ENCODE measurements at places on chromosomes 12 and 14. TPM values are rescaled to one million over a fixed set of nuclear protein-coding genes. Genes with fewer than 3 reads are reported as not detected.

The RAB3IP gene
- total RNA-seq, result 47.2 TPM

The C1QL4 gene
- 1.2 TPM for total RNA-seq

DNA sequence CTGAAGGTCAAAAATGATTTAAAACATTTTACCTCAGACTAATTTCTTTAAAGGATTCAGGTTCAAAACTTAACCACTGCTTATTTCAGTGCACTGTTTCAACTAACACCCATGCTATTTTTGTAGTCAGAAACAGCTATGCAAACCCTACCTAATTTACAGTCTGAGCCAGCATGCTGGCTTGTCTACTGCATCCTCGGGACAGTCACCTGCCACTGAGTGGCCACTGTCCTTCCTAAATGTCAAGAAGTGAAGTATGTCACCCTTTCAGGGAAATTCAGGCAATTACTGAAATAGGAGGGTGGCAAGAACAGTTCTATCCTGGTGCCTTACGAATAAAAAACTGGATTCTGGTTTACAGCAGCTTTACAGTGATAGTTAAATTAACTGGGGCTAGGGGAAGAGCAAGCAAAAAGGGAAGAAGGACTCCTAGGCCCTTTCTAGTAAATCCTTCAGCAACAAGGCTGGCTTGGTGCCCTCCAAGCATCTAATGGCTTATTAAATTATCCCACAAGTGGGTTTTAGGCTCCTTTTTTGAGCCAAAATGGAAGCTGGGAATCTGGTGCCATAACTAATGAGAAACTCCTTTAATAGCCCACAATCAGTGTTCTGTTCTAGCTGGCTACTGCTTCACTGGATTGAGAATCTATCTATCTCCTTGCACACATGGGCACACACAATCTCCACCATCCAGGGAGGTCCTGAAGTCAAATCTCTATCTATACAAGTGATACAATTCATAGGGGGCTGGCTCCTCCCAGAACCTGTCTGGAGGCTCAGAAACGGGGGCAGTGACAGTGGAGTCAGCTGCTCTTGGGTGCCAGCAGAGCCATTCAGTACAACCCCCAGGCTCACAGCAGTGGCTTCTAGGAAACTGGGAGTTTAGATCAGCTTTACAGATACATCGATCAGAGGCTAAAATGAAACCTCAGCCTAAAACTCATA, 43.4 kb downstream of the SH2B3 start:
- H3K36me3 ChIP-seq, result peaks cover 53% of the 10 kb centered on the region
- H3K27ac ChIP-seq, result peak overlapping the region; percentile 57
- no peaks in the 10 kb centered on the region for H3K27me3 ChIP-seq
- H3K4me1 ChIP-seq, result peaks cover 15% of the 10 kb centered on the region
- H3K4me3 ChIP-seq, result no peak overlapping the region
- no peak for DNase-seq

GRCh38 chr14:28321475-28322244, 444.9 kb upstream of the FOXG1 start:
- H3K27ac ChIP-seq, result no peak overlapping the region
- no peak for DNase-seq
- peaks cover 7% of the 10 kb centered on the region for H3K36me3 ChIP-seq
- H3K4me3 ChIP-seq, result no peak overlapping the region
- no peaks in the 10 kb centered on the region for H3K27me3 ChIP-seq

GRCh38 chr12:92977326-92977725, 48.2 kb upstream of the EEA1 start:
- no peaks in the 10 kb centered on the region for H3K4me1 ChIP-seq
- no peak overlapping the region for H3K27ac ChIP-seq
- H3K36me3 ChIP-seq, result peaks cover 27% of the 10 kb centered on the region
- no peak overlapping the region for H3K4me3 ChIP-seq
- no peaks in the 10 kb centered on the region for H3K27me3 ChIP-seq

DNA sequence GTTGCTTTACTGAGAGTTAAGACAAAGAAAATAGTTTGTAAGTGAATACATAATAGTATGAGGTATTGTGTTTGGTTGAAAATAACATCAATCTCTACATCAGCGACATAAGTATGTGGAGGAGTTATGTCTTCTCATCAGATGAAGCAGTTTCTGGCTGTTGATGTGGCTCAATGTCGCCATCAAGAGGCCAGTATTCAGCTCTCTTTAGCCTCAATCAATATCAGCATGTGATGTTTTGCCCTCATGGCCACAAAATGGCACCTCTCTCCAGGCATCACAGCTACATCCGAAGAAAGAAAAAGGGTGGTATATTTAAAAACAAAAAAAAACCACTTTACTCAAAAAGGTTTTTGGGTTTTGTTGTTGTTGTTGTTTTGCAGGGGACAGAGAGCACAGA, 302.3 kb upstream of the TMEM132C start:
- peaks cover 82% of the 10 kb centered on the region for H3K36me3 ChIP-seq
- no peak overlapping the region for H3K27ac ChIP-seq
- DNase-seq, result no peak

GRCh38 chr14:104938436-104938835, 13.8 kb downstream of the PLD4 start:
- H3K4me1 ChIP-seq, result no peaks in the 10 kb centered on the region
- H3K27me3 ChIP-seq, result peaks cover 64% of the 10 kb centered on the region
- H3K27ac ChIP-seq, result no peak overlapping the region
- no peak for DNase-seq
- no peaks in the 10 kb centered on the region for H3K36me3 ChIP-seq

DNA sequence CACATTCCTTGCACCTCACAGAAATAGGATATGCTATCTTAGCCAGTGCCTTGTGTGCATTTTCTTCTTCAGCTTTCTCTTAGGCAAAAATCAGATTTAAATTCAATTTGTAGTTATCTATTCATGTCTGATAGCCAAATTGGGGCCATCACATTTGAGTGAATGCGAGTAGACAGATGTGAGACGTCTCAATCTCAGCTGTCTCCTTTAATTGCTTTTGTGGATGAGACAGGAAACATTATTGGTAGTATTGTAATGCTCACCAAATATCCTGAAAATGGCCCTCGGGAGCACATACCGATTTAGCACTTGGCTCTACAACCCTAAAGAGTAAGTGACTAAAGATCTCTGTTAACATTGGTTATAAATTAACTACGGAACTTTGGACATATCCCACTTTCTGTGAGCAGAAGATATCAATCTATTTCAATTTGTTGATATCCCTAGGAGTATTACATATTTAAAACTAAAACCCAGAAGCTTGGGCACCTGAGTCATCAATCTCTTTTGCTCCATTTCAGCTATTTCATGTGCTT, 1012.5 kb upstream of the TMEM132C start:
- no peak overlapping the region for H3K27ac ChIP-seq
- H3K27me3 ChIP-seq, result peaks cover 13% of the 10 kb centered on the region
- H3K36me3 ChIP-seq, result peaks cover 61% of the 10 kb centered on the region
- H3K4me1 ChIP-seq, result no peaks in the 10 kb centered on the region

GRCh38 chr14:24943024-24943423, 106.9 kb downstream of the STXBP6 start:
- DNase-seq, result peak; percentile 69
- H3K27ac ChIP-seq, result peak overlapping the region; percentile 99
- peaks cover 41% of the 10 kb centered on the region for H3K4me1 ChIP-seq
- H3K27me3 ChIP-seq, result no peaks in the 10 kb centered on the region
- no peaks in the 10 kb centered on the region for H3K36me3 ChIP-seq

The SLC5A8 gene
- total RNA-seq, result 0.07 TPM

DNA sequence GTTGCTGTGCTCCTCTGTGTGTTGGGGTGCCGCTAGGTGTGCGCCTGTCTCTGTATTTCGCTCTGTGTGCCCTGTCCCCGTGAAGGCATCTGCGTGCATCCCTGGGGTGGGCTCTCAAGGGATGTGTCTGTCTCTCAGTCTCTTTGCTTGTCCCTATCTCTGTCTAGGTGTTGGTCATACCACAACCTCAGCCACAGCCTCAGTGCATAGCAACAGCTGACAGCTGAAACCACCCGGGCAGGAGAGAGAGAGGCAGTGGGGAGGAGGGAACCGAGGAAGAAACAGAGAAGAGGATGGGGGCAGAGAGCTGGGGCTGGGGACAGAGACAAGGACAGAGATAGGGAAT, 953 bp upstream of the NXPH4 start:
- H3K27me3 ChIP-seq, result peaks cover 66% of the 10 kb centered on the region
- no peaks in the 10 kb centered on the region for H3K36me3 ChIP-seq
- H3K27ac ChIP-seq, result no peak overlapping the region

- no peaks in the 10 kb centered on the region for H3K4me1 ChIP-seq
- H3K4me3 ChIP-seq, result no peak overlapping the region
- no peak for DNase-seq
These were observed 12.2 kb downstream of the TEDC1 start for GRCh38 chr14:105503296-105503640.

- H3K27ac ChIP-seq, result peak overlapping the region; percentile 46
- DNase-seq, result peak; percentile 15
- H3K36me3 ChIP-seq, result no peaks in the 10 kb centered on the region
- no peaks in the 10 kb centered on the region for H3K27me3 ChIP-seq
- H3K4me1 ChIP-seq, result peaks cover 14% of the 10 kb centered on the region
These were observed 125.3 kb upstream of the PWP1 start for GRCh38 chr12:107560165-107560898.

The SLC39A5 gene
- total RNA-seq, result 0.62 TPM

DNA sequence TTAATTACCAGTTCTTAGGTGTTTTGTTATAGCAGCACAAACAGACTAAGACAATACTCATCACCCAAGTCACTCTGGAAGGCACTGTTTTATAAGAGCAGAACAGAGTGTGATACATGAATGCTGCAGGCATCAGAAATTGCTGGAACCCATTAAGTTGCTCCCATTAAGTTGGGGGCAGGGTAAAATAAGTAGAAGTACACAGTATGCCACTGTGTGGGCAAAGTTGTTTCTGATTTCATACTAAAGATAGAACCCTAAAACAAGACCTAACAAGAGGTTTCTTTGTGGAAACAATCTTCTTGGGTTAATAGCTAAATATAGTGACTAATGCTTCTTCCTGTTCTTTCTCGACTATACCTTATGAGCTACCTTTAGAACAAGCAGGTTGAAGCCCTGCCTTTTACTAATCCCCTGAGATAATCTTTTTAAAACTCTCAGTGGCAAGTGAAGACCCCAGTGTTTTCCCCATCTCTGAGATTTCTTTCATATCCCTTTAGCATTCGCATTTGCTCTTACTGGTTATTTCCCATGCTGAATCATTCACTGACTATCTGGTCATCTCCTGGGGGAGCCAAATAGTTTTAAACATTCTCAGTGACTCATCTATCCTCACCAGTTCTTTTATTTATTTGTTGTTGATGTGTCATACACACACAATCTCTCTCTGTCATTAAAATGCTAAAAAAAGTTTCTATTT, 52.3 kb downstream of the SOCS2 start:
- DNase-seq, result no peak
- no peaks in the 10 kb centered on the region for H3K27me3 ChIP-seq
- no peak overlapping the region for H3K4me3 ChIP-seq
- no peak overlapping the region for H3K27ac ChIP-seq
- no peaks in the 10 kb centered on the region for H3K36me3 ChIP-seq
- H3K4me1 ChIP-seq, result 0 out of 2 replicates have a peak, but pooled peaks cover 2% of the 10 kb centered on the region

GRCh38 chr12:4894019-4894418, 15.7 kb upstream of the KCNA1 start:
- no peak overlapping the region for H3K4me3 ChIP-seq
- no peaks in the 10 kb centered on the region for H3K4me1 ChIP-seq
- H3K36me3 ChIP-seq, result no peaks in the 10 kb centered on the region
- H3K27me3 ChIP-seq, result peaks cover 22% of the 10 kb centered on the region
- DNase-seq, result no peak

DNA sequence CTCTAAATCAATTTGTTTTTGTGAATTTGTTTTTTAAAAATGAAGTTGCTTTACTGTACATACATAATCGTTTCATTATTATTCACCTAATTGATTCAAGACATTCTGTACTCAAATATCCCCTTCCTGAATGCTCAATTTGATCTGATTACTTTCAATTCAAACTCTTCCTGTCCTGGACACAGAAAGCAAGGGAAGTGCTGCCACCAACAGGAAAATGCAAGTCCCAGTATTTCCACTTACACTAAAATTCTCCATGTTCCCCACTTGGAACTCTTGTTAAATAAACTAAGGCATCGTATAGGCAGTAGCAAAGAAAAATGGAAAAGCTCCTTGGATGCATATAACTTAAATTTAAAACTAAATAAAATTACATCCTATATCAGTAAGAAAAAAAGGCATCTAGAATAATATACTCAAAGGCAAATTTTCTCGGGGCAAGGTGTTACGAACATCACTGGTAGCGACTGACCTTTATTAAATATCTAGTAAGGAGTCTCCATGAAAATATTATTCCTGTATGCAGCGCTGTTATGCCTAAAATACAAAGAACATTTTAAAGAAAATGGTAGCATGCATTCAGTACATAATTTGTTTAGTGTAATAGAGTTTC, 72.0 kb upstream of the DBX2 start:
- H3K4me3 ChIP-seq, result no peak overlapping the region
- H3K4me1 ChIP-seq, result peaks cover 13% of the 10 kb centered on the region
- no peak overlapping the region for H3K27ac ChIP-seq
- peak; percentile 22 for DNase-seq

The DHRS2 gene
- 1.8 TPM for total RNA-seq

GRCh38 chr14:30440961-30441360, 118.0 kb upstream of the G2E3 start:
- no peak overlapping the region for H3K4me3 ChIP-seq
- no peaks in the 10 kb centered on the region for H3K27me3 ChIP-seq
- no peak overlapping the region for H3K27ac ChIP-seq
- peaks cover 13% of the 10 kb centered on the region for H3K4me1 ChIP-seq
- no peak for DNase-seq

DNA sequence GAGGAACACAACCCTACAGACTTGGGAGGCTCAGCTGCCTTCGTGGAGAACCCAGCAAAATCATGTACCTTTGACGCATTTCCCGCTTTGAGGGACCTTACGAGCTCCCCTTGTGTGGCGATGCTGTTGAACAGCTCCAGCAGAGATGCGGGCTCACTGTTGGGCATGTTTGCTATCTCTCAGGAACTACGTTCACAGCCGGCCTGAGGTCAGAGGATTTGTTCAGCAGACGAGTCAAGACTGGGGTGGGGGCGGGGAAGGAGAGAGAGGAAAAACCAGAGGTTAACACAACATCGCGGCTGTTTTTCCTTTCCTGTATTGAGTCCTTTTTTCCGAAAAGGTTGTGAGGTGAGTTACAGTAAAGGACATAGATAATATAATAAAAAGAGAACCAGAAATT, 45.9 kb downstream of the SLC25A47 start:
- peaks cover 23% of the 10 kb centered on the region for H3K4me1 ChIP-seq
- H3K27ac ChIP-seq, result no peak overlapping the region
- H3K36me3 ChIP-seq, result peaks cover 34% of the 10 kb centered on the region
- H3K4me3 ChIP-seq, result no peak overlapping the region
- no peak for DNase-seq

The MORN3 gene
- total RNA-seq, result 0.80 TPM

GRCh38 chr14:106209755-106210154, 683.4 kb downstream of the TMEM121 start:
- no peak overlapping the region for H3K4me3 ChIP-seq
- peaks cover 90% of the 10 kb centered on the region for H3K36me3 ChIP-seq
- H3K4me1 ChIP-seq, result no peaks in the 10 kb centered on the region
- H3K27ac ChIP-seq, result no peak overlapping the region
- H3K27me3 ChIP-seq, result peaks cover 18% of the 10 kb centered on the region
- no peak for DNase-seq

All from WTC11 (cell line).